ENCODE measurements at places on chromosomes 11 and 22.

DNA sequence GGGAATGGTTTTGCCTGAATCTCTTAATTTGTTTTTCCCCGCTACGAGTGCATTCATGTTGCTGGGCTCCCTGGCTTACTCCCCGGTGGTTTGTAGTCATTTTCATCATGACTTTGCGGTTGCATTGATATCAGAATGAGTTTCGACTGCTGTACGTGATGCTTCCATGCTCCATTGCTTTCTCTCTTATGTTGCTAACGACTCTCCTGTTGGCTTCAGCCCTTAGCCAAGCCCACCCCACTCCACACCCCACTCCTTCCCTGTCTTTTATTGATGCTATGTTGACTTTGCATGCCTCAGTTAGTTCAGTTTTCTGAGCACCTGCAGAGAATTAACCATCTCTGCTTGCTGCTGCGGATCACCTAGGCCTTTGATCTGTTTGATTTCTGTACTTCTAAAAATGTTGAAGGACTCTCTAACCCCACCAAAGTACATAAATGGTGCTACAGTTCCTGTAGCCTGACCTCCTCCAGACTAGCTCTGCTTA lies 65.3 kb downstream of the ARFGAP2 start:
- DNase-seq, result no peak

DNA sequence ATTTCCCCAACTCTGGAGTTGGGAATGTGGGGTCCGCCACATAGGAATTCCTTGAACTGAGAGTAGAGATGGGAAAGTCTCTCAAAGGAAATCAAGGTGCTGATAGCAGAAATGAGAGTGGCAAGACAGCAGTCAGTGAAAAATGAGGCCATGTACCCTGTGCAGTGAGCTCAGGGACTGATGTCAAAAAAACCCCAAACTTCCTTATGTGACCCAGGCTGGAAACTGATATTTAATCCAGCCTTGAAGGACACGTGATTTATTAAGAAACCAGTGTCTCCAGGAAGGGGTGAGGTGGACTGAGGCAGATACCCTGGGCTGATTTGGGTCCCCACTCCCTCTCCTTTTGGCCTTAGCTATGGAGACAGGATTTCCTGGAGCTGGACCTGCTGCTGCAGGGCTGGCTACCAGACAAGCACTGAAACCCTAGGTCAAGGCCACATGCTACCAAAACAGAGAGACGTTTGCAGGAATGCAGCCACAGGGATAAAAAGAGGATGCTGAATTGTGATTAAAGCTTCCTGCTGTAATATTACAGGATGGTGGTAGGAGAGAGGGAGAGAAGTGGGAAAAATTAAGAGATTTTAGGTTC lies 25.3 kb upstream of the FCHSD2 start:
- no peak for DNase-seq

GRCh38 chr11:85170184-85170583 lies 457.0 kb downstream of the DLG2 start:
- no peak for DNase-seq

GRCh38 chr11:12865863-12866595 lies 143.1 kb upstream of the RASSF10 start:
- DNase-seq, result no peak

- DNase-seq, result no peak
These were observed 550.5 kb downstream of the MIAT start for GRCh38 chr22:27207907-27208306.

DNA sequence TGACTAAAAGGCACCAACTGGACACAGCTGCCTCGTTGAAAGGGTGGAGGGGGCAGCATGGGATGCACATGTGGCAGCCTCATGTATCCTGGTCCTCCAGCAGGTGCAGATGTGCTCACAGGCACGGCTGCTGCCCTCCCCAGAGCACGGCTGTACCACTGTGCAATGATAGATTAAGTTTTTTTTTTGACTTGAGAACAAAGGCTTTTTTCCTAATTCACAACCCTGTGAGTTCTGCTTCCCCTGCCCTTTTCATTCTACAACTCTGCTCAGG lies 11.4 kb downstream of the DKK3 start:
- DNase-seq, result no peak

DNA sequence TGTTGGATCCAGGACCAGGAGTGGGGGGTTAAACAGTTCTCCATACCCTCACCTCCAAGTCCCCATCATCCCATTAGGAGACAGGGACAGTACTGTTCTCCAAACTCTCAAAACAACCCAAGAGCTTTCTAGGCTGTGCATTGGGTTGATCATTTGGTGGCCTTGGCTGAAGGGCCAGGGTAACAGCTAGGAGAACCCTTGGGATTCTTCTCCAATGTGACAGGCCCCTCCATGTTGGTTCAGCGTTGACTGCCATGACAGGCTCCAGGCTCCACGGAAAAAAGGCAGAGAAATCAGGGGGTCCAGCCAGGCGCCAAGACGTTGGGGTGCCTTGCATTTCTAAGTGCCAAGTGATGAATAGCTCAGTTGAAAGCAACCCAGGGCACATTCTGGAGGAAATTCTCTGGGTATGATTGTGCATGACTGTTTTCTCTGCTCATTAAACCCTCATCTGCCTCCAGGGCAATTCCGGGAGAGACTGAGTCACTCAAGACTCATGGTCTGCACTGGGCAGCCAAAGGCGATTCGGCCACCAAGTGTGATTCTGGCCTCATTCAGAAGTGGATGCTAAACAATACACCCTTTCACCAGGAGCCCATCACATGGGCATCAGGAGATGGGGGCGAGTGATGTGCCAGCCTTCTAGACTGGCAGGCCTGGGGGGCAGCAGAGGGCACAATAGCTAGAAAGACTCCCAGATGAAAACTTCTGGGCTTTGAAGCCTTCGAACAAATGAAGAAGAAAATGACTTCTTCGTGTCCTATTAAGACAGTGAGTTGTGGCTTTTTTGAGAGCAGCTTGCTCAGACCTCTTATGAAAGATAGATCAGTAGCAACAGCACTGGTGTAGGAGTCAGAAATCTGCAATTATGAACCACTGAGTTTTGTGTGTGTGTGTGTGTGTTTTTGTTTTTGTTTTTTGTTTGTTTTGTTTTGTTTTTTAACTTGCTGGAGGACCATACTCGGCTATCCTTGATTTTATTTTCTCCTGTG lies 27.7 kb downstream of the CD44 start:
- no peak for DNase-seq

DNA sequence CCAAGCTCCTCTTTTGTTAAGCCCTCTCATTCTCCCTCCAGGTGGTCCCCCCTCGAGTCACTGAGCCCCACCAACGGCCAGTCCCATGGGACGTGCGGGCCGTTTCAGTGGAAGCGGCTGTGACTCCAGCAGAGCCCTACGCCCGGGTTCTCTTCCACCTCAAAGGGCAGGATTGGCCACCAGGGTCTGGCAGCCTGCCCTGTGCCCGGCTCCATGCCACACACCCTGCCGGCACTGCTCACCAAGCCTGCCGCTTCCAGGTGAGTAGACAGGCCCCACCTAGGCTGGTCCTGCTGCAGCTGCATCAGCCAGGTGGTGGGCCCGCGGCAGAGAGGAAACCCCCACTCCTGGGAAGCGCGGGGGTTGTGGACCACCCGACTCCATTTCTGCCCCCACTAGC lies 3.3 kb downstream of the TMEM132A start:
- no peak for DNase-seq

DNA sequence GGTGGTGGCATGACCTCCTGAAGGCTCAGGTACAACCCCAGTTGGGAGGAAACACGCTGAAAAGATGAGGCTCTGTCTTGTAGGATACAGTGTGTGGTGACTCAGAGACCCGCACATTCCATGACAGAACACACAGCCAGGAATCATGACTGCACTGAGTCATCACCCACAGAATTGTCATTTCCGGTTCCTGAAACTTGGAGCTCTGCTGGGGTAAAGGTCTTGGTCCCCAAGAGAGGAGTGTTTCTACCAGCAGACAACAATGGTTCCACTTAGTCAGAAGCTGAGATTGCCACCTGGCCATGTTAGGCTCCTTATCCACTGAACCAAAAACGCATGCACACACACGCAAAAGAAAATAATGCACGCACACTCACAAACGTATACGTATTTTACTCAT lies 31.5 kb upstream of the CYB5R3 start:
- DNase-seq, result no peak

GRCh38 chr11:46066335-46066734 lies 54.9 kb downstream of the PHF21A start:
- DNase-seq, result no peak

DNA sequence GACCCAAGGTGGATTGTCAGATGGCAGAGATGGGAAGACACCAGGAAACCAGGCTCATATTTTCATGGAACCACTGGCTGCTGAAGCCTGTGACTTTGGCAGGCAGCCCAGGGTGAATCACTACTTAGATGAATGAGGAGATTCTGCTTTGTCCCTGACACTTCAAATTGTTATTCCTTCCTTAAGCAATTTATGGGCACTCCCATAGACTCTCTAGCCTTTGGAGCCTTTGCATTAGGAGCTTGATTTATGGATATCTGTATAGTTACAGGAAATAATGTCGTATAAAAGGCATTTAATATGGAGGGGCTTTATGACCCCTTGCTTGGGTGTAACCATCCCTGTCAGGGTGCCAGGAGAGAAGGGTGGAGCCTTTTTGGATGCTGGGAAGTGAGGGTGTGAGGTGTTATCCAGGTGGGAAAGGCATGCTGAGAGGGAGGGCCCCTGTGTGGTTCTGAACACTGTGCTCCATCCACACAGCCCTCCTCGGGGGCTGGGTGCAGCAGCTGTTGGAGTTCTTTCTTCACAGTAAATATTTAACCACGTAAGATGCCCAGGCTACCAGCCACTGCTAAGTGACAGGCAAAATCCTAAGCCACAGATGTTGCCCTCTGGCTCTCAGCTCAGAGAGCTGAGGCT lies 35.3 kb downstream of the IL18 start:
- DNase-seq, result no peak

GRCh38 chr22:17489101-17489500 lies 74.2 kb upstream of the SLC25A18 start:
- DNase-seq, result no peak

GRCh38 chr11:96001037-96001436 lies 77.1 kb upstream of the MTMR2 start:
- no peak for DNase-seq

DNA sequence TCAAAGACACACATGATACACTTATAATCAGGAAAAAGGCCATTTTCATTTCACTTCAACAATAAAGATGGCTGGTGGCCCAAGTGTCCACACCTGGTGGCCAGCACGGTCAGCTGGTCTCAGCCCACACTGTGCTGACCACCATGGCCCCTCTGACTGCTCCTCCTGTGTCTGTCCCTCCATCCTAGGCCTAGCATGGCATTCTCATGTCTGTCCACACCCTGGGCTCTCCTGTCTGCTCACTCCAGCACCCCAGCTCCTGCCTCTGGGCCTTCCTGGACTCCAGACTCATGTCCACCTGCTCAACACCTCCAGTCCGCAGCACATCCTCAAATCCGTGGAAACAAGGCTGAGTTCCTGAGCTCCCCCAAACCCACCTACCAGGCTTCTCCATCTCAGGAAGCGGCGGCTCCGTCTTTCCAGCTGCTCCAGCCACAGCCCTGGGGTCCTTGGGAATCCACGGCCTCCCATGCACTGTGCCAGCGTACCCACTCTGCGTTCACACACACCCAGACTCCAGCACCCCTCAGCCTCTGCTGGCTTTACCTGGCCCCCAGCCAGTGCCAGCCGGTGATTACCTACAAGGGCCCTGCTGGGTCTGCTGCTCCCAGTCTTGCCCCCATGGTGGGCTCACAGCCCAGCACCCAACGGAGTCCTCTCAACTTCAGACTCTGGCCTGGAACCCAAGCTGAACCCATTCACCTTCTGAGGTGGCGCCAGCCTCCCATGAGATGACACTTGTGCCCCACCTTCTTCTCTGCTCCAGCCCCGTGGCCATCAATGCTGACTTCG lies 13.9 kb downstream of the SIRT3 start:
- DNase-seq, result no peak

- no peak for DNase-seq
These were observed 8.4 kb downstream of the APOBEC3A start for GRCh38 chr22:38965614-38966379.

DNA sequence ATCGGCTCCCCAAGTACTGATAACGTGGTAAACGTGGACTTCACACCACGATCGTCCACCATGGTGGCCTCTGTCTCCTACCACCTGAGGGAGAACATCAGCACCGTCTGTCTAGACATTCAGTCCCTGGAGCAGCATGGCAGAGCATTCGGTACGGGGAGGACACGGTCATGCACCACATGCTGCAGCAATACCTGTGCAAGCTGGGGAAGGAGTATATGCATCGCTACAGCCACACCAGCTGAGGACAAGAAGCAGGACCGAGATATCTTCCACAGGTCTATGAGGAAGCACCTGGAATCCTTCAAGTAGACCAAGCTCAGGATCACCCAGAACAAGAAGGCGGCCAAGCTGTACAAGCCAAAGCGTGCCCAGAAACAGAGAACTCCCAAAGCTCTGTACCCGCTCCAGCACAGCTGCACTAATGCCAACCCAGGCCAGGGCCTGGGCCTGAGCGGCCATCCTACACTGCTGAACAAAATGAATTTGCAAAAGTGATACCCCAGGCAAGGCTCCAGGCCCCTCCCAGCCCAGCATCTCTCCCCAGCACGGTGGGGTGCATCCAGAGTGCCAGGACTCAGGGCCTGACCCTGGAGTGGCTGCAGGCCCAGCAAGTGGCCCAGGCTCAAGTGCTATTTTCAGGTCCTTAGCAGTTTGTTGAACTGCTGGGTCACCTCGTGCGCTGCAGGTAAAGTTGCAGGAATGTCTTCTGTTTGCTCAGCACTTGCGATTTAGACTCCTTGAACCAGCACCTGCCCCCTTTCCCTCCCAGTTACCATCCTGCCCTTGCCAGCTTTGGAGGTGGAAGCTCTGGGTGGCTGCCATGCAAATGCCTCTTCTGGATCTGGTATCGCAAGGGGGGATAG lies 119.3 kb upstream of the SERPIND1 start:
- no peak for DNase-seq

DNA sequence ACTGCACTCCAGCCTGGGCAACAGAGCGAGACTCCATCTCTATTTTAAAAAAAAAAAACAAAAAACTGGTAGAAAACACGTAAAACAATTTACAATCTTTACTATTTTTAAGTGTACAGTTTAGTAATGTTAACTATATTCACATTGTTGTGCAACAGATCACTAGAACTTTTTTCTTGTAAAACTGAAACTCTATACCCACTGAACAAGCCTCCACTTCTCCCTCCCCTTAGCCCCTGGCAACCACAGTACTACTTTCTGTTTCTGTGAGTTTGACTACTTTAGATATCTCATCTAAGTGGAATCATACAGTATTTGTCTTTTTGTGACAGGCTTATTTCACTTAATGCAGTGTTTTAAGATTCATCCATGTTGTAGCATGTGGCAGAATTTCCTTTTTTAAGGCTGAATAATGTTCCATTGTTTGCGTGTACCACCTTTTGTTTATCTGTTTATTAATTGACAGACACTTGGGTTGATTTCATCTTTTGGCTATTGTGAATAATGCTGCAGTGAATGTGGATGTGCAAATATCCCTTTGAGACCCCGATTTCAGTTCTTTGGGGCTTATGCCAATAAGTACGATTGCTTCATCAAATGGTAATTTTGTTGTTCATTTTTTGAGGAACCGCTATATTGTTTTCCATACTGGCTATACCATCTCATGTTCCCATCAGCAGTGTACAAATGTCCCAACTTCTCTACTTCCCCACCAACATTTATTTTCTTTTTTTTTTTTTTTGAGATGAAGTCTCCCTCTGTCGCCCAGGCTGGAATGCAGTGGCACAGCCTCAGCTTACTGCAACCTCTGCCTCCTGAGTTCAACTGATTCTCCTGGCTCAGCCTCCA lies 11.0 kb downstream of the DDB2 start:
- DNase-seq, result no peak

GRCh38 chr11:47924184-47924691 lies 56.1 kb upstream of the PTPRJ start:
- DNase-seq, result no peak
